ENCODE measurements at places on chromosomes 2 and 18. TPM values are rescaled to one million over a fixed set of nuclear protein-coding genes. Genes with fewer than 3 reads are reported as not detected.

DNA sequence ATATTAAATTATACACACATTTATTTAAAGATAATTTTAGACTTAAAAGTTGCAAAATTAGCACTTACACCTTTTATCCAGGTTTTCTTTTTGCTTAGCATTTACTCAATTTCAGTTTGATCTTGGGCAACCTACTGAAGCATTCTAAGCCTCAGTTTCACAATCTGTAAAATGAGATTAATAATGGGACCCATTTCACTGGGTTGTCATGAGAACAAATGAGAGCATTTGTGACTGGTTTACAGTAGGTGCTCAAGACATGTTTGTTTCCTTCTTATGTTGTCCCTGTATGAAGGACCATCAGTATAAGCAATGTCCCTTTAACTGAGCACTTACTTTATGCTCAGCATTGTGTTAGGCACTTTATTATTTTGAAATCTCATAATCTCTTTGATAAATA lies 4.8 kb upstream of the FBLN7 start:
- no peak for DNase-seq

GRCh38 chr2:221731432-221732145 lies 159.5 kb upstream of the EPHA4 start:
- no peak for DNase-seq

GRCh38 chr2:58834404-58834803 lies 593.3 kb upstream of the FANCL start:
- DNase-seq: no peak

DNA sequence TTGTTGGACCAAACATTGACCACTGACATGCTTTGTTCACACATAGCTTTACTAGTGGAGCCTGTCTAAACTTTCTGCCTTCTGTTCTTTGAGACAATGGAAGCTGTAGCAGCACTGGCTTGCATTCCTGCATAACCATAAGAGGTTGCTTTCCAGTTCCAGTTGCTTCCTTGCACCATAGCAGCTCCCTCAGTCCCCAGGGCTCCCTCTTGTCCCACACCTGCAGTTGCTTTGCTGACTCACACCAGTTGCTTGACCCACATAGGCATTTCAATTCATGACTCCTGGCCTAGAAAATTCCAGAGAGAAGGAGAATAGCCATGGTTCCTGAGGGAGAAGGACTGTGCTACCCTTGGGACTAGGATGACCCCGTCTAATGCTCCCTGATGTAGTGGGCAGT lies 20.9 kb downstream of the SGPP2 start:
- DNase-seq: no peak

The INO80B gene
- total RNA-seq: 13.1 TPM

- no peak for DNase-seq
Measured at GRCh38 chr2:153477636-153478288, 800 bp downstream of the RPRM start.

DNA sequence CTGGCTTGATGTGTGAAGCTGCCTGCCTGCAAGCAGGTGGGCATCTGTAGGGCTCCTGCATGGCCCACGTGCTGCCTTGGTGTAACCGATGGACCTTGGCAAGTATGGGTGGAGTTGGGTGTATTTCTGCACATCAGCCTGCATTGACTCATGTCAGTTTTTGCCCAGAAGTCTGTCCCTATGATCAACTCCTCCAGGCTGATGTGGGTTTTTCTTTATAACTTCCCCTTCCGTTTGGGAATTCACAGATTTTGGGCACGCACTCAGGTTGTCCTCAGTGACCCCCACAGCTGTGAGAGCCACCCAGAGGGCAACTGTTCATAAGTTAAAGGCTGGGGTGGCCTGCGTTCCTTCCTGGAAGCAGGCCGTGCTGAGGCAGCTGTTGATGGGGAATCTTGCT lies 123.3 kb downstream of the NCK2 start:
- DNase-seq: no peak

The SUCLG1 gene
- 77.7 TPM for total RNA-seq

The RND3 gene
- 76.4 TPM for total RNA-seq

The TTC39C gene
- 3.2 TPM for total RNA-seq

DNA sequence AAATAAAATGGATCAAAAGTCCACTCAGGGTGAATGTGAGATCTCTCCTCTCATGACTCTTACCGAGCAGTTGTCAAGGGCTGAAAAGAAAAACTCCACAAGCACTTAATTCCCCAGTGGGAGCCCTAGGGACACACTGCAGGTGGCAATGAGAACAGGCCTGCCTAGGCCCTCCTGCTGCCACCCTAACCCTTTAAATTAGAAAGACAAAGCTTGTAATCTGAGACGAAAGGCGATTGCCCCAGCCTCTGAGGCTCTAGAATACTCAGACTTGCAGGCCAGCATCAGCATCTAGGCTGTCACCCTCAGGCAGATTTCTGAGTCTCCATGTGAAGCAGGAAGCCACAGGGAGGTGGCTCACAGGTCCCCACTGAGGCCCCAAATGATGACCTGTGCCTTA lies 457.0 kb upstream of the MYT1L start:
- DNase-seq: no peak

The PREPL gene
- 37.9 TPM for total RNA-seq
